Stimulated activated CD4-positive, alpha-beta T cell treated with anti-CD3 and anti-CD28 coated beads, TNF-alpha, amount 100 ng/mL, for 1 hour (primary cell): ENCODE measurements at places on chromosomes 6 and 20.

GRCh38 chr6:105226598-105227294, 46.9 kb upstream of the POPDC3 start:
- no peak for DNase-seq

GRCh38 chr6:128757961-128758360, 125.0 kb upstream of the LAMA2 start:
- DNase-seq, result no peak

- DNase-seq, result no peak
Observed at GRCh38 chr20:50246367-50247195, 56.0 kb downstream of the CEBPB start.

- DNase-seq, result no peak
Observed at GRCh38 chr6:141501616-141502015, 631.1 kb upstream of the GJE1 start.

DNA sequence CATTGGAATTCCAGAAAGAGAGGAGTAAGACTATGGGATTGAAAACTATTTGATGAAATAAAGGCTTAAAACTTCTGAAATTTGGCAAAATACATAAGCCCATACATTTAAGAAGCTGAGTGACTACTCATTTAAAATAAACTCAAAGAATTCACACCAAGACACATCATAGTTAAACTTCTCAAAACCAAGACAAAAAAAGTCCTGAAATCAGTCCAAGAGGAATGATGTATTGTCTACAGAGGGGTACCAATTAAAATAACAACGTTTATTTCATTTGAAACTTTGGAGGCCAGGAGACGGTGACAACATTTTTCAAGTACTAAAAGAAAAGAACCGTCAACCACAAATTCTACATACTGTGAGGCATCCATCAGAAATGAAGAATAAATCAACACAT, 841.4 kb upstream of the MAP3K7 start:
- no peak for DNase-seq

DNA sequence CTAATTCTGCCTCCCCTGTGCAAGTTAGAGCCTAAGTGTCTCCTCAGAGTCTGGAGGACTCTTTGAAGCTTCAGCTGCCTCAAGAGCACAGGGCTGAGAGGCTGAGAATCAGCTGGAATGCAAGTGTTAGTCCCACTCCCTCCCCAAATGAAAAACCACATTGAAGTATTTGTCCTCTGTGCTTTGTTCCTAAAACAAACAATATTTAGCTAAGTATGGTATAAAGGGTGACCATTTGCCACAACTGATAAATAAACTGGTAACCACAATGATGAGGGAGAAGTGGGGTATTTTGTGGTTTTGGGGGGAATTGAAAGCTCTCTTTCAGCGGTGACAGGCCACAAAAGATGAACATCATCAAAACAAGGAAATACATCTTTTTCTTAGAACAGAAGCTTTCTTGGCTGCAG, 91.7 kb upstream of the HDDC2 start:
- DNase-seq, result no peak

GRCh38 chr6:144340541-144341371, 55.6 kb downstream of the UTRN start:
- no peak for DNase-seq

GRCh38 chr20:11067359-11067758, 393.6 kb upstream of the JAG1 start:
- no peak for DNase-seq

DNA sequence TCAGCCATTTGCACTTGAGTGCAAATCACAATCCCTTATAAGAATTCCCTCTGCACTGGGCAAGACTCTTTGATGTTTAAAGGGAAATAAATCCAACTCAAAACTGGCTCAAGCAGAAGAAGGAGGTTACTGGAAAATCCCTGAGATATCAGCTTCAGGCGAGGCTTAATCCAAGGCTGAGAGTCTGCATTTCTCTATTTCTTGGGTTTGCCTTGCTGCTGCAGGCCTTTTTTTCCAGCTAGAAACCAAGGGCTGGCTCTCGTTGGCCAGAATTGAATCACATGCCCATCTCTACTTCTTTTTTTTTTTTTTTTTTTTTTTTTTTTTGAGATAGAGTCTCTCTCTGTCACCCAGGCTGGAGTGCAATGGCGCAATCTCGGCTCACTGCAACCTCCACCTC, 11.7 kb downstream of the HCK start:
- DNase-seq, result no peak

GRCh38 chr6:72522735-72523141, 99.1 kb upstream of the KCNQ5 start:
- peak; percentile 3 for DNase-seq

DNA sequence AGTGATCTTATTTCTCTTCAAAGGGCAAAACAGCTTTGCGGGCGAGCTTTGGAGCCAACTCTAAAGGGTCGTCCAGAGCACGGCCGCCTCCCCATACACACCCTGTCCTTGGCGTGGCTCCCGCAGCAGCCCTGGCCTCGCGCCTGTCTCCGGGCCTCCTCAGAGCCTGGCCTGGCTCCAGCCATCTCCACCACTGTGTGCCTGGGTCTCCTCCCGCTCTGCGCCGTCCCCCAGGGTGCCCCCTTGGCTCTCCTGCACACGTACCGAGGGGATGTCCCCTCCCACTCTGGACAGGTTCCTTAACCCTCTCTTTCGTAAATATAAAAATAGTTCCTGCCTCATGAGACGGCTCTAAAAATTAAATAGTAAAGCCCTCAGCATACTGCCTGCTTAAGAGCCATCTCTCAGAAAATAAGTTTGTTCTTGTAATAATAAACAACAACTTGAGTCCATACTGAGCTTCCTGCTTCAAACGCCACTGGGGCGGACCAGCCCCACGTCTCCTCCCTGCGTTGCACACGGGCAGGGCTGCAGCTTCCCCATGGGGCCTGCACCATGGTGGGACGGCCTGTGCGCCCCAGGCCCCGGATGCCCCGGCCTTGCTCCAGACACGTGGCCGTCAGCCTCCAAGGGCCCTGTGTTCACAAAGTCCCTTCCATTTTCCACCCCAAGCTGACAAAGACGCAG, 226.2 kb downstream of the TTLL2 start:
- no peak for DNase-seq

DNA sequence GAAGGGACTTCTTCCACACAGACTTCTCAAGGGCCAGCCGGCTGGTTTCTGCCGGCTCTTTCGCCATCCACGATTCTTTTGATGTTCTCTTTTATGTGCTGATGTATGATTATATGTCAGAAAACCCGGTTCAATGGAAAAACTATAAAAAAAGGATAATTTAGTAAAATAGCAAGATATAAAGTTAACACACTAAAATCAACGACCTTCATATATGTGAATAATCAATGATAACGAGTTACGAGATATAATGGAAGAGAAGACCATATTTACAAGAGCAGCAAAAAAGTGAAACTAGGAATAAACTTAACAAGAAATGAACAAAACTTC, 540 bp upstream of the ZSCAN12 start:
- no peak for DNase-seq

DNA sequence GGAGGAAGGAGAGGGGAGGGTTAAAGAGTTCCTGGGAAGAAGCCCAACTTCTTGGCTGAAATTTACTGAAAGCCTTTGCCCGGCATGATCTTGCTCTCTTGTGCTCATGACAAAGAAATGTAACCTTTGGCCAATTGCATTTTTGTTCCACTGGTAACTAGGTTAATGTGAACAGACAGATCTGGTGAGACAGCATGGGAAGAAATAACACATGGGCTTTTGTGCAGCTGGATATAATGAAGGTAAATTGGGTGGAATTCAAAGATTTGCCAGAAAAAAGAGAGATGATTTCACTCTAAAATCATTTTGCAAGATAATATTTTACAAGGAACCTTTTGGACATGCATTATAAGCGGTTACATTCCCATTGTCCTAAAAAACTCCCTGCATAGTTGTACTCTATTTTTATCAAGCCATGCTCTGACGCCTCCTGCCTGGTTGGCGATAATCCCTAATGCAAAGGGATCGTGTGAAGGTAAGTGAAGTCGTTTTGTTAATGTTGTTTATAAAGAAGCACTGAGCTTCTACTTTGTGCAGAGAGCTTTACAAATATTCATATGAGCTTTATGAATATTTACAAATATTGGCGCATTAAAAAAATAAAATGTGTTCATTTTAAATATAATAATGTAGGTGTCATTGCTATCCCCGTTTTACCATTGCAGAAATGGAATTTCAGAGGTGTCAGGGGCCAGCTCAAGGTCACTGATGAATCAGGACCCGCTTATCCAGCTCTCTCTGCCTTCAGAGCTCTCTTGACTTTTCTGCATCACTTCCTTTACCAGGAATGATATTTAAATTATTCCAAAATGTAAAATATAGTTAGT, 161.3 kb upstream of the AGPAT4 start:
- DNase-seq, result no peak

GRCh38 chr6:1667012-1667804, 57.5 kb downstream of the FOXC1 start:
- no peak for DNase-seq

DNA sequence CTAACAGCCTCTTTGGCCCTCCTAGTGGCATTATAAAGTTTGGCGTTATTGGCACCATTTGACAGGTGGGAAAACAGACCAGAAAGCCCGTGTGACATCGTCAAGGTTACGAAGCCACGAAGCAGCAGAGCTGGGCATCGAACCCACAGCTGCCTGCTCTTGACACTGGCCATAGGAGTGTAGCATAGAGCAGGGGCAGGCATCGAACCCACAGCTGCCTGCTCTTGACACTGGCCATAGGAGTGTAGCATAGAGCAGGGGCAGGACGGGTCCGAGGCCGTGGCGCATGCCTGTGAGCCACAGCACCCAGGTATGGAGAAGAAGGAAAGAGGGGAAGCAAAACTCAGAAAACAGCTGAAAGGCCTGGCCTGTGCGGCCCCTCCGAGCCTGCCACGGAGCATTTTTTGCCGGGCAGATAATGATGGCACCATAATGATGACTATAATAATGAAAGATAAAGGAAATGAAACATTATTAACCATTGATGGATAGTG, 33.1 kb downstream of the CDH4 start:
- DNase-seq, result no peak

DNA sequence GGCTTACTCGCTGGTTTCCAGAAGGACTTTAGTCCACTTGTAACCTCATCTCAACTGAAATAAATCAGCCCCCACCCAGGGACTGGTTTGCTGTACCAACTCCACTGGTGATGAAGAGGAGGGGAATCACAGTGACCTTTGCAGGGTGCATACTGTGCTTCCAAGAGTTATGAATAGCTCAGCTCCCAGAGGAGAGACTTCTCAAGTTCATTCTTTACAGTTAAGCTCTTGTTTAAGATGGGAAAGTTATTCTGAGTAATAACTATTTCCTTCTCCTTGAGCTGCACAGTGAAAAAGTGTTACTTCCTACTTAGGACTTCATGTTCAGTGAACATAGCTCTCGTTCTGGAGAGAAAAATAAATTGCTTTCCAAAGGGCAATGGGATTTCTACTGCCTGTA, 166.5 kb upstream of the ECI2 start:
- no peak for DNase-seq

- no peak for DNase-seq
Observed at GRCh38 chr6:132612449-132613108, 11.5 kb downstream of the TAAR2 start.

GRCh38 chr6:132142768-132143167, 191.6 kb upstream of the CCN2 start:
- no peak for DNase-seq

GRCh38 chr20:44143936-44144335, 43.1 kb downstream of the JPH2 start:
- no peak for DNase-seq

- no peak for DNase-seq
Observed at GRCh38 chr6:1603708-1604107, 6.0 kb upstream of the FOXC1 start.

DNA sequence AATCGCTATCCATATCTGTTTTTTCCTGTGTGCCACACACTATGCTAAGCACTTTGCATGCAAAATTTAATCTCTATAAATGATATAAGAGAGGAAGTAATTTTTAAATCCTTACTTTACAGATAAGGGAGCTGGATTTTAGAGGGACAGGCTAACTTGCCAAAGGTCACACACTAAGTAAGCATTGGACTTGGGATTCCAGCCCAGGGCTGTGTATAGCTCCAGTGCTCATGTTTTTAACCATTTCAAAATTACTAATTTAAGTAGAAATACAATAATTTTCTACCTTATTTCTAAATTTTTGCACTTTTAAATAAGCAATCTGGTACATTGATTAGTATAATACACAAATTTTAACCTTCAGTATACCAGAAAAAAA, 144.6 kb downstream of the UST start:
- DNase-seq, result no peak

DNA sequence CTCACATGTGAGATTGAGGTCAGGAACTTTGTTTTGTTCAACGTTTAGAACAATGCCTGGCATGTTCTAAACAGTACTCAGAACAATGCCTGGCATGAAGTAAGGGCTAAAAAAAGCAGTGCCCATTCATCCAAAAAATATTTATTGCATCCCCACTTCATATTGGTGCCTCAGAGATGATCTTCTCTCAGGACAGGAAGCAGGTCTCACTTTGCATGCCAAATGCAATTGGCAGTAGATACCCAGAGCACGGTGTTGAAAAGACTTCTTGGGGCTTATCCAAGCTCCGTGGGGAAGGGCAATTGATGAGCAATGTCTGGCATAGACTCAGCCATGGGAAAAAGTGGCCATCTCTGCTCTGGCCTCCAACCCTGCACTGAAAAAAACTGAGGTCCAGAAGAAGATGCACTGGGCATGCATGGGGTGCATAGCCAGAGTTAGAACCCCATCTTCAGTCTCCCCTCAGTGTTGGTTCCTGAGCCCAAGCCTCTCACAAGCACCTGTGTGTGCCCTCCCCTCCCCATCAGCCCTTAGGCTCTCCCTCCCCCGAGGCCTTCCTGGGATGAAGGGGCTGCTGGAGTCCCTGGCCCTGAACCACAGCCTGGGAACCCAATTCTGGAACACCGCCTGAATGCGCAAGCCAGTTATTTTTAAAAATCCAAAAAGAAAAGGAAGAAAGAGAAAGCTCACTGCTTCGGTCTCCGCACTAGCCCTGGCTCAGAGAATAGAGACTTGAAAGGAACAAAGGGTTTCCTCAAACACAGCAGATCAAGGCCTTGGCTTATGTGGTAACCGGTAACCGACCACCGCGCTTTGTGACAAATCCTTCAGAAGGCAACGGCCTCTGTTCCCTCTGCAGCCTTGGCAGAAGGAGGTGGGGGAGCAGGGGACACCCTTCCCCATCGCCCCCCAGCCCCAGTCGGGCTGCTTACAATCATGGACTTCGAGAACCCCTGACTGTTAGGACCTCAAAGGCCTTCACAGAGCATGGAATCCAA, 78.5 kb upstream of the SIRPA start:
- no peak for DNase-seq
